Adrenal gland (tissue), 19 donors: ENCODE measurements at places on chromosomes 6 and 20. TPM values are rescaled to one million over a fixed set of nuclear protein-coding genes. Genes with fewer than 3 reads are reported as not detected.

Gene FAM209B
- total RNA-seq = not detected

Gene DUSP15
- 5.5 TPM for total RNA-seq

DNA sequence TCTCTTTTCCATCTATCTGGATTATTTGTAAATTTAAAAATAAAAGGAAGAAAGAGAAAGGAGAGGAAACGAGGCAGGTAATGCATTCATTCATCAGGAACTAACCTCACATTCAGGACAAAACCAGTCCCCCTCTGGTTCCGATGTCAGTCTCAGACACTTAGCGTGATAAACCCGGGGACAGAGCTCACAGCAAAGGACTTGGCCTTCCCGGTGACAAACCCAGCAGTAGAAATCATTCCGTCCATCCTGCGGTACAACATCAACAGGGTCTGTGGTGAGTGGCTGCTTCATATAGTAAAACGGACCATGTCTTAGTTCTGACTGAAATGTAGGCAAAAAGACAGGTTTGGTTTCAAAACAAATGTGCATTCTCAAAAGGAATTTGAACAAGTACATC lies 57.9 kb downstream of the ZMYND8 start:
- no peak for DNase-seq

DNA sequence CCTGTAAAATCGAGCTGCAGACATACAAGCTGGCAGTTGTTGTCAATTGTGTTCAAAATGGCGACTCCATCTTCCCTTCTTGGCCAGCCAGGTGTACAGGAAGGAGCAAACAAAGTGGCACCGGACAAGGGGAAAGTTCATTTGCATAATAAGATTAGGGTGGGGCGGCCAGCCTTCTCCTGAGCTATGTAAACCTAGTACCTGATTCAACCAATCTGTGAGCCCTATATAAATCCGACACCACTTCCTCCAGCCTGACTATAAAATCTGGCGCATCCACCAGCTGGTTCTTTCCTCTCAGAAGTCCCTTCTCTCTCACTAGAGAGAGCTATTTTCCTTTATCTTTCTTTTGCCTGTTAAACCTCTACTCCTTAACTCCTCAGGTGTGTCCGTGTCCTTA lies 8.1 kb upstream of the HBS1L start:
- DNase-seq = no peak

DNA sequence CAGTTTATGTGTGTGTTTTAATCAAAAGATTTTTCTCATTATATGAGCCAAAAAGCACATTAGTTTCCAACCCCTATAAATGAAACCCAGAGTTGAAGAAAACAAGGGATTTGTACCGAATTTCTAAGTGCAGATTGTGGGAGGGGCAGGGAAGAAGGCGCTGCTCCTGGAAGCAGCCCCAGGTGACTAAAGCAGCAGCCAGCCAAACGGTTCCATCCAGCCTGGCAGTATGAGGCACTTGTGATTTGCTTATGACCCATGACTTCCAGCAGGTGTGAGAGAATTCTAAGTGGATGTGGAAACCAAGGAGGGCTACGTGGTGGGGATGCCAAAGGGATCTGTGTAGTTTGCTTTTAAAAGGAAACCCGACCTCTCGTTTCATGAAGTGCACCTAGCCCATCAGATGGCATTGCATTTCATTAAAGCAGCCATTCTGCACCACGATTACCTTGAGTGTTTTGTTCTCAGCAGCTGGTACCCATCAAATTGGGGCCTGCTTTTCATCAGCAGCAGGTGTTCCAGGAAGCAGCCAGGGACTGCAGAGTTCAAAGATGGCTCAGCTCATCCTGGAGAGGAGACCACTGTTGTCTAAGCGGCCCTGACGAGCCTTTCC lies 79.1 kb downstream of the DTD1 start:
- DNase-seq = no peak

Gene EBF4
- total RNA-seq = 10.8 TPM

DNA sequence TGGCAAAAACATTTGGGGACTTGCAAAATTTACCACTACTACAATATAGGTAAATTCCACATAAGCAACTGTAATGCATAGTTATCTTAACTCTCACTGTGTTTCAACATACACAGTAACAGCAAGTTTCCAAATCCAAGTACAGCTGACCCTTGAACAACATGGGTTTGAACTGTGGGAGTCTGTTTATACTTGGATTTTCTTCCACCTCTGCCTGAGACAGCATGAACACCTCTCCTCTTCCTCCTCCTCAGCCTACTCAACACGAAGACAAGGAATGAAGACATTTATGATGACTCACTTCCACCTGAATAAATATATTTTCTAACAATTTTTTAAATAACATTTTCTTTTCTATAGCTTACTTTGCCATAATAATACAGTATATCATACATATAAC lies 25.6 kb downstream of the MAN1A1 start:
- no peak for DNase-seq

GRCh38 chr6:103784117-103784516 lies 1075.6 kb downstream of the HACE1 start:
- no peak for DNase-seq

Gene FOXS1
- total RNA-seq = 1.1 TPM

Gene MATN4
- not detected for total RNA-seq

- no peak for DNase-seq
These were observed 109.2 kb downstream of the NCOA3 start for GRCh38 chr20:47610945-47611250.

- no peak for DNase-seq
These were observed 15.4 kb downstream of the FBXL4 start for GRCh38 chr6:98932381-98932780.

- no peak for DNase-seq
These were observed 154.3 kb downstream of the VEGFA start for GRCh38 chr6:43924222-43924702.

- DNase-seq = no peak
These were observed 132.0 kb upstream of the CARMIL1 start for GRCh38 chr6:25147223-25147622.

Gene GRM1
- total RNA-seq = 0.07 TPM

Gene BPIFB3
- total RNA-seq = not detected

- DNase-seq = no peak
These were observed 1.2 kb upstream of the TFB1M start for GRCh38 chr6:155315516-155315871.

Gene NEURL2
- 10.1 TPM for total RNA-seq
